ENCODE measurements at places on chromosomes 16 and 17. TPM values are rescaled to one million over a fixed set of nuclear protein-coding genes. Genes with fewer than 3 reads are reported as not detected.

The RAPGEFL1 gene
- 11.5 TPM for polyA plus RNA-seq

The COPS3 gene
- polyA plus RNA-seq: 89.7 TPM

The CD300H gene
- not detected for polyA plus RNA-seq

The SDK2 gene
- polyA plus RNA-seq: 11.1 TPM

The SLFN14 gene
- 0.23 TPM for polyA plus RNA-seq

The RNF112 gene
- polyA plus RNA-seq: 1.7 TPM

The SLC5A11 gene
- 4.8 TPM for polyA plus RNA-seq

The GPR179 gene
- polyA plus RNA-seq: 0.06 TPM

The CCL3 gene
- polyA plus RNA-seq: 5.1 TPM

The SP6 gene
- 2.7 TPM for polyA plus RNA-seq

The ITGA2B gene
- 5.8 TPM for polyA plus RNA-seq

DNA sequence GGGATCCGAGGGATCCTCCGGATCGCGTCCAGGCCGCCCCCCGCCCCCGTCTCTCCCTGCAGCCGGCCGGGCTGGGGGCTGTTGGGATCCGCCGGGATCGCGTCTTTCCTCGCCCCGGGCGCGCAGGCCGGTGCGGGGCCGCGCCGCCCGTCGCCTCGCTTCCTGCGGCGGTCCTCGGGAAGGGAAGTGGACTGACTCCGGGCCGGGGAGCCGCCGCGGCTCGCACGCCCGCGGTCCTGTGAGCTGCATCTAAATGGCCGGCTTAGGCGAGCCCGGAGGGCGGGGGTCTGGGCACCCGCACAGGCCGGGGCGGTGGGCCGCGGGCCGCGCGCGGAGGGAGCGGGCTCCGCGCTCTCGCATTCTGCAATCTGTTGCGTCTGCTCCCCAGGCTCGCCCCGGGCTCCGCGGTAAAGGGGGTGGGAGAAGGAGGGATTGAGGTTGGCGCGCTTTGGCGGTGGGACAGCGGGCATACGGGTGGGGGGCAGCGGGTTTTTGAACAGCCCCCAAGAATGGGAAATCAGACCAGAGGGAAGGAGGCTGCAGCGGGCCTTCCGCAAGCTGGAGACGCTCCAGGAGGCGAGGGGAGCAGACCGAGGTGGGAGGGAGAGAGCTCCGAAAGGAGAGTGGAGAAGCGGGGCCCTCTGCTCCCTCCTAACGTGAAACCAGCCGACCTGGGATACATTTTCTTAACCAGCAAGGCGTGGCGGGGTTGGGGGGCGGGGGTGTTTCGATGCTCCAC is 2.2 kb downstream of the TMEM132E start:
- no peak for DNase-seq

GRCh38 chr16:88790312-88791211 is 5.5 kb upstream of the PIEZO1 start:
- DNase-seq: no peak

GRCh38 chr17:41527063-41528023 is 765 bp downstream of the KRT19 start:
- no peak for DNase-seq

DNA sequence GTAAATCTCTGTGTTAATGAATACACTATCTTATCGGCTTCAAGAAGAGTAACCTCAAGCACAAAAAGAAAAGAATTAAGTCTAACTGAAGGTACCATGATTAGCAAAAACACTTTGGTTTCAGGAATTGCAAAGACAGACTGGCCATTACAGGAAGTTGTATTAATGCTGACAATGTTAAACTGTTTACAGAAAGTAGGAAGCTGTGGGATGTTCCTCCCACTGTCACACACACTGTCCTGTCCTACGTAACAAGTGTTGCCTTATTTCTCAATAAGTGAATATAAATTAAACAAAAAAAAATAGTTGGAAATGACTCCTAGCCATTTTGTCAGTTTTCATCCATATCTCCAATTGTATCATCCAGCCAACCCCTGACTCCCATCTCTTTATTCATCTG is 8.6 kb downstream of the GNA13 start:
- DNase-seq: no peak

DNA sequence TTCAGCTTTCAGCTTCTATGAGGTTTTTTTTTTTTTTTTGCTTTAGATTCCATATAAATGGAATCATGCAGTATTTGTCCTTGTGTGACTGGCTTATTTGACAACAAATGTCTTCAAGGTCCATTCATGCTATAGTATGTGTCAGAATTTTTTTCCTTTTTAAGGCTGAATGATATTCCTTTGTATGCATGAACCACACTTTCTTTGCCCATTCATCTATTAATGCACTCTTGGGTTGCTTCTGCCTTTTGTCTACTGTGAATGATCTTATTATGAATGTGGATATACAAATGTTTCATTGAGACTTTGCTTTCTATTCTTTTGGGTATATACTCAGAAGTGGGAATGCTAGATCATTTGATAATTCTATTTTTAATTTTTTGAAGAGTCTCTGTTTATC is 27.0 kb upstream of the LRRC75A start:
- DNase-seq: no peak

DNA sequence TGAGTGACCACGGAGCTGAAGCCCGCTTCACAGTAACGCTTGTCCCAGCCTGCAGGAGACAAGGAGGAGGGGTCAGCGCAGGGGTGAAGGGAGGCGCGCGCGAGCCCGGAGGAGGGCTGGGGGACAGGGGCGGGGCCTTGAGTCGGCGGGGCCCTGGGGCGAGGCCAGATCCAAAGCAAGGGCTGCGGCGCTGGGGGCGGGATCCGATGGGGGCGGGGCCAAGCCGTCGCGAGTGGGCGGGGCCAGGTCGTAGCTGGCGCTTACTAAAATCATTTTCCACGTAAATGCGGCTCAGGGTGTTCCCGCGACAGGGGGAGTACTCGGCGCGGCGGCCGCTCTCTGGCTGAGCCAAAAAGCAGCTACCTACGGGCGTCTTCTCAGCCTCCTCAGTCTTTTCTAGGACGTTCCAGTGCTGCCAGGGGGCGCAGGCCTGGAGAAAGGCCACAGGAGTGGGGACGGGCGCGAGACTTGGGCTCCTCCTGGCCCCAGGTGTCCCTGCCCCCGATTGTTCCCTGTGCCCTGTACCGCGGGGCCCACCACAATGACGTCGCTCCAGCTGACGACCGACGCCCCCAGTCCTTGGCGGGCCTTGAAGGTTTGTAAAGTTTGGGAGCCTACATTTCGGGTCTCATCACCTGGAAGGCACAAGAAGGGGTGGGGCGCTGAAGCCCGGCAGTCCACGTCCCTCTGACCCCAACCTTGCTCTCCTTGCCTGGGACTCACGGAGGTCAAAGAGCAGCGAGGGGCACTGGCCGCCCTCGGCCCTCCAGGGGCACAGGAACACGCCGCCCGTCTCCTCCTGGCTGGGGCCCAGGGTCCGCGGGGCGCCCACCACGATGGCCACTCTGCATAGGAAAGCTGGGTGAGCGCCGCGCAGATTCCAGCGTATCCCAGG is 3.9 kb downstream of the ITGA2B start:
- peak; percentile 44 for DNase-seq

DNA sequence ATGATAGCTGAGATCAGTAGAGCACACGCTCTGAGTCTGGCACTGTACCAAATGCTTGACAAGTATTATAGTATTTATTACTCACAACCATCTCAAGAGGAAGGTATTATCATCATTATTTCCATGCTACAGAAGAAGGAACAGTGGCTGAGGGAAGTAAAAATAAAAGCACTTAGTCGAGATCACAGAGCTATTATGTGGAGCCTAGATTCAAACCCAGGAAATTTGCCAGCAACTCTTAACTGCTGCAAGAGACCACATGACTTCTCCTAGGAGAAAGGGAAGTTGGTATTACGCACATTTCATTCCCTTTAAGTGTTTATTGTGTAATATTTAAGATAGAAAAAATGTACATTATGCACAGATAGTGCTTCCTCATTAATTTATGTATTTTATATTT is 1.0 kb upstream of the RHOT1 start:
- no peak for DNase-seq

GRCh38 chr16:81885976-81886586 is 107.0 kb downstream of the PLCG2 start:
- DNase-seq: no peak

DNA sequence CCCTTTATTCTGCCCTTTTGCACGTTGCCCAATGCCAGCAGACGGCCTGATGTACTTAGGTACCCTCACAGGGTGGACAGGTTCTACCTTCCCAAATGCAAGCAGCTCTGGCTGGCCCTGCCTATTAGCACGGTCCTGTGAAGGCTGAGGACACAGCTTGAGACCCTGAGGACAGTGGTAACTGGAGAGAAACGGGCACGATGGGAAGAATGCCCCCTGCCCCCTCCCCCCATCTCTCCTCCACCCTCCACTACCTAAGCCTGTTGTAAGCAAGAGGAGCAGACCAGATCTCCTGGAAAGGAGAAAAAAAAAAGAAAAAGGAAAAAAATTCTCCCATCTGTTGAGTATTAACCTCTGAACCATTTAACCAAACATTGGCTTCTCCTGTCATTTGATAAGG is 34.1 kb downstream of the MEOX1 start:
- no peak for DNase-seq

DNA sequence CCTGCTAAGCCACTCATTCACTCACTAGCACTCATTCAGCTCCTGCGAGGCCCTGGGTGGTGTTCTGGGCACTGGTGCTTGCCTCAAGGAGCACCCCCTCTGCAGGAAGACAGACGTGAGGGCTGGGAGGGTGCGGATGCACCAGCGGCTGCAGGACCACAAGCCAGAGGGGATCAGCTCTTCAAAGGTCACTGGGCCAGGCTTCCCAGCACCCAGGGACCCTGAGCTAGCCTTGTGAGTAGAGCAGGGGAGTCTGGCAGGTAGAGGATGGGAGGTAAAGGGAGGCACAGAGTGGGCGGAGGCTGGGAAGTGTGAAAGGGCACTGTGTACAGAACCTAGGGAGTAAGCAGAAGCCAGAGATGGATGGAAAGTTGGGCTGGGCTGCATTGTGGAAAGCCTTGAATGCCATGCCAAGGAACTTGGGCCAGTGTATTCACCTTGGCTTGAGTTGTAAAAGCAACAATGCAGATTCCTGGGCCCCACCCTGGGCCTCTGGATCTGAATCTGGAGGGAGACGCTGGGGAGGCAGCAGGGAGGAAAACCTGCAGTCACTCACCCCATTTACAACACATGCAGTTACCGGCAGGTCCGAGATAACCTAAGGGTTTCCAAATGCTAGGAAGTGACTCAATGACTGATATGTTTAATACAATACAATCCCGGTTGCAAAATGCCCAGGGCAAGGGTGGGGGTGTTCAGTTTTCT is 1.7 kb downstream of the IL4R start:
- no peak for DNase-seq

GRCh38 chr17:76452127-76452659 is 759 bp downstream of the UBE2O start:
- no peak for DNase-seq

DNA sequence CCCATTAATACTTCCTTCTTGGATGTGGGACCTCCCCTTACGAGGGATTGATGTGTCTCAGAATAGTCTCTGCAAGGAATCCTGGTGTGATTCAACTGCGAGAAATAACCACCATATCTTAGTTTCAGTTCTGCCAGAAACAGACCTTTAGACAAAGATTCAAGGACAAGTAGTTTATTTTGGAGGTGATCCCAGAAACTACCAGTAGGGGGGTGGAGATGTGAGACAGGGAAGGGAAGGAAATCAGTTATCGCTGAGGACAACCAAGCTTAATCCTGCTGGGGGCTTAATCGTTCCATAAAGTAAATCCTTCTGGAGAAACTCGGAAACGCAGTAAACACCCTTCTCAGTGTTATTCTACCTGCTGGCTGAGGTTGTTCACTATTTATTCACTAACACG is 5.0 kb upstream of the SDR42E1 start:
- no peak for DNase-seq
